Esophagus muscularis mucosa (tissue), 4 donors: ENCODE measurements at places on chromosomes 4 and X. TPM values are rescaled to one million over a fixed set of nuclear protein-coding genes. Genes with fewer than 3 reads are reported as not detected.

HSPA4L gene
- 8.7 TPM for total RNA-seq

RBM46 gene
- not detected for total RNA-seq

MCUB gene
- 25.6 TPM for total RNA-seq

- H3K27me3 ChIP-seq: no peaks in the 10 kb centered on the region
- peak; percentile 53 for DNase-seq
- no peak overlapping the region for H3K4me3 ChIP-seq
- no peak overlapping the region for H3K27ac ChIP-seq
Observed at GRCh38 chr4:15161439-15161838, 159.2 kb downstream of the CPEB2 start.

DNA sequence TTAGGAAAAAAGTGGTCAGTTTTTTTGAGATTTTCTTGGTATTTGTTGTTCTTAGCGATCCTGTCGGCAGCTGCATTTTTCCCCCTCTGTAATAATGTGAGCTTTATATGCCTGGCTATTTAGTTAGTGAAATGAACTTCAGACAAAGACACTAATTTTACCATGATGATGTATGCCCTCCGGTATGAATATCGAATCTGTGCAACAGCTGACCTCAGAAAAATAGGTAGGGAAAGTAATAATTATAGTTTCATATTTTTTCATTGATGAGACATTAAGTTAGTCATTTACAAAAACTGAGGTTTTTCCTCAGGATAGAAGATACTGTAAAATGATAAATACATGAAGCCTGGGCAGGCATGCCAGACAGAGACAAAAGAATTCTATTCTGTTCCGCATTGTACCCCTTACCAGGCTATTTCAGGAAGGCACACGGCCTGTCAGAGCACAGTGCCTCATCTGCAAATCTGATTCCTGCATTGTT lies 155.8 kb downstream of the SHROOM3 start:
- no peak overlapping the region for H3K4me3 ChIP-seq
- H3K4me1 ChIP-seq: peaks cover 31% of the 10 kb centered on the region
- no peak for DNase-seq
- H3K36me3 ChIP-seq: no peaks in the 10 kb centered on the region

GRCh38 chrX:108285356-108285755 lies 152.9 kb downstream of the COL4A6 start:
- peak overlapping the region; percentile 59 for H3K27ac ChIP-seq
- H3K27me3 ChIP-seq: no peaks in the 10 kb centered on the region
- H3K36me3 ChIP-seq: no peaks in the 10 kb centered on the region
- no peak for DNase-seq

GRCh38 chr4:127737295-127737694 lies 7.1 kb downstream of the SLC25A31 start:
- H3K27me3 ChIP-seq: no peaks in the 10 kb centered on the region
- no peak overlapping the region for H3K4me3 ChIP-seq
- no peak overlapping the region for H3K27ac ChIP-seq
- no peaks in the 10 kb centered on the region for H3K4me1 ChIP-seq
- H3K36me3 ChIP-seq: no peaks in the 10 kb centered on the region

DNA sequence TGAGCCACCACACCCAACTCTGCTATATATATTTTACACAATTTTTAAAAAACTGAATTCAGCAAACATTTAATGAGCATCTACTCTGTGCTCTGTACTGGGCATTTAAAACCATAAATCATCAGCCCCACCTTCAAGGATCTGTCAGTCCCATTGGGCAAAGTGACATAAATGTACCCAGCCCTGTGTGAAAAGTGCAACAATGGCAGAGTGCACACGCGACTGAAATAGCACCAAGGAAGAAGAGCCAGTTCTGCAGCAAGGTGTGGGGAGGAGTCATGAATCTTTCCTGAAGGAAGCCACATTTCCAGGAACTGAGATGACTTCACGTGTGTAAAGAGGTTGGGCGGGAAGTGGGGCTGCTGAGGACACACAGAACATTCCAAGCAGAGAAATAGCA lies 111.5 kb upstream of the ATP6AP2 start:
- no peak overlapping the region for H3K27ac ChIP-seq
- no peak overlapping the region for H3K4me3 ChIP-seq
- no peaks in the 10 kb centered on the region for H3K4me1 ChIP-seq
- DNase-seq: no peak
- H3K36me3 ChIP-seq: no peaks in the 10 kb centered on the region

GRCh38 chrX:36501169-36501702 lies 506.9 kb upstream of the FAM47C start:
- no peaks in the 10 kb centered on the region for H3K4me1 ChIP-seq
- H3K4me3 ChIP-seq: no peak overlapping the region
- no peaks in the 10 kb centered on the region for H3K36me3 ChIP-seq
- H3K27me3 ChIP-seq: no peaks in the 10 kb centered on the region
- H3K27ac ChIP-seq: no peak overlapping the region
- DNase-seq: no peak

DNA sequence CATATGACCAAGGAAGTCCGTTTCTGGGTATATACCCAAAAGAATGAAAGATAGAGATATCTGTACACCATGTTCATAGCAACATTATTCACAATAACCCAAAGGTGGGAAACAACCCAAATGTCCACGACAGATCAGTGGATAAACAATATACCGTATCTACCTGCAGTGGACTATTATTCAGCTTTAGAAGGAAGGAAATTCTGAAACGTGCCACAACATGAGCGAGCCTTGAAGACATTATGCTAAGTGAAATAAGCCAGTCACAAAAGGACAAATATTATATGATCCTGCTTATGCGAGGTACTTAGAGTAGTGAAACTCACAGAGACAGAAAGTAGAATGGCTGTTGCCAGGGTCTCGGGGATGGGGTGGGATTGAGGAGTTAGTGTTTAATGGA lies 75.0 kb downstream of the ANAPC4 start:
- H3K27me3 ChIP-seq: no peaks in the 10 kb centered on the region
- DNase-seq: no peak
- no peaks in the 10 kb centered on the region for H3K4me1 ChIP-seq
- no peak overlapping the region for H3K27ac ChIP-seq
- H3K36me3 ChIP-seq: no peaks in the 10 kb centered on the region

DNA sequence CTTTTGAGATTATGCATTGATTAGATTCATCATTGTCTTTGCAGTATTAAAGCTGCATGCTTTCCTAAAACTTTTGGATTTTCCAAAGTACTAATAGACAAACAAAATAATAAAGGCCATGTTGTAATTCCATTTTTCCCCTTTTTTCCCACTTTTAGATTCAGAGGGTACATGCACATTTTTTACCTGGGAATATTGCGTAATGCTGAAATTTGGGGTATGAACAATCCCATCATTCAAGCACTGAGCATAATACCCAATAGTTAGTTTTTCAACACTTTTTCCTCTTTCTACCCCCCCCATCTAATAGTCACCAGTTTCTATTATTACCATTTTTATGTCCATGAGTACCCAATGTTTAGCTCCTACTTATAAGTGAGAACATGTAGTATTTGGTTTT lies 1863.6 kb downstream of the STIM2 start:
- no peaks in the 10 kb centered on the region for H3K27me3 ChIP-seq
- H3K36me3 ChIP-seq: no peaks in the 10 kb centered on the region
- DNase-seq: no peak
- no peak overlapping the region for H3K4me3 ChIP-seq
- no peaks in the 10 kb centered on the region for H3K4me1 ChIP-seq
